ENCODE measurements at places on chromosomes 11 and 22.

GRCh38 chr11:36229091-36229705, 60.0 kb downstream of the COMMD9 start:
- DNase-seq = no peak

DNA sequence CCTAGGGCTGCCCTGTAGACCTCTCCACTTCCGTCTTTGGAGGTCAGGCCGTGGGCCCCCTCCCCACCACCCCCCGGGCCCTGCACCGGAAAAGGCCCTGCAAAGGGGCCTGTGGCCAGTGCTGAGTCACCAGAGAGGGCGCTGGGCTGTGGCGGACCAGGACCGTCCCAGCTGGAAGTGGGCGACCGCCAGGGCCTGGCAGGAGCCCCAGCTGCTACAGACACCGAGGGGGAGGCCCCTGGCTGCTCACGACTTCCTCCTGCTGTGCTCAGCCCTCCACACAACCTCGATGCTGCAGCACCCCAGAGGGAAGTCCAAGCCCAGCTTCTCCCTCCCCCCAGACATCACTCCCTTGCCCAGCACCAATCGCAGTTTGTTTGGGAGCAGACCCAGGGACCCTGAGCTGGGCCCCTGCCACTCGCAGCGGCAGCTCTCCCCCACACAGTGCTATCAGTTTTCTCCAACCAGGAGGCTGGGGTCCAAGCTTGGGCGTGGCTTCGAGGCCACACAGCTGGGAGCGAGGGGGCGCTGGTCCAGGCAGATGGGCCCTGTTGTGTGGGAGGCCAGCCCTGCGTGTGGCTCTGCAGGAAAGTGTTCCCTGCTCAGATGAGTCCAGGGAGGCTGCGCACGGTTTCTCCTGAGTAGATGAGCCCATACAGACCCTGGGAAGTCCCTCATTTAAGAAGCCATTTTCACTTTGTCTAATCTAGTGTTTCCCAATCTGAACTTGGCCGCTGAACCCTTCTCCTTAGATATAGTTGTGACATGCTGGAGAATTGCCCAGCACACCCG, 5.6 kb upstream of the SH3BP1 start:
- DNase-seq = peak; percentile 84

DNA sequence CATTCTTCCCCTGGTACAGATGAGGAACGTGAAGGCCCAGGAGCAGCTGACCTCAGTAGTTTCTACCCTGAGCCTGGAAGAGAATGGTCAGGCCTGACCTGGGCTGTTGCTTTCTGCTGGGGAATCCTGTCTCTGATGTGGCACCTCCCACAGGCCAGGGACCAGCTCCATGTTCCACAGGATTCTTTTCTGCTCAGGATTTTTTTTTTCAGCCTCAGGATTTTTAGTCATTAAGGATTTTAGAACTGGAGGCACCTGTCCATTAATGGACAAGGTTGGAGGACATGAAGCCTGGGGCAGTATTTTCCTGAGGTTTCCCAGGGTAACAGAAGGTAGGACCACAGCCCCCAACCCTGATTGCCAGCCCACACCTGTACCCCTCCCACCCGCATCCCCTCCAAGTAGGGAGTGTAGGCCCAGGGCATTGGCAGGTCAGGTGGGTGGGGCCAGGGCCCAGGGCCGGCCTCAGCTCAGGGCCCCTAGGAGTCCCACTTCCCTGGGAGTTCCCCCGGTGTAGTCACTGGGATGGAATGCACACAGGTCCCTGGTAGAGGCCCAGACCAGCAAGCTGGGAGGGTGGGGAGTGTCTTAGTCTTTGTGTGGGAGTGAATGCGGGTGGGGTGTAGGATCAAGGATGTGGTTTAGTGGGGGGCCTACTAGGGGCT, 16.1 kb downstream of the BIK start:
- peak; percentile 60 for DNase-seq

GRCh38 chr22:23532731-23533130, 47.4 kb downstream of the IGLL1 start:
- no peak for DNase-seq

GRCh38 chr11:99449345-99449744, 428.6 kb downstream of the CNTN5 start:
- DNase-seq = no peak

GRCh38 chr11:115672999-115673411, 168.8 kb upstream of the CADM1 start:
- DNase-seq = peak; percentile 57

GRCh38 chr11:111819161-111819828, 52.1 kb downstream of the ALG9 start:
- no peak for DNase-seq

DNA sequence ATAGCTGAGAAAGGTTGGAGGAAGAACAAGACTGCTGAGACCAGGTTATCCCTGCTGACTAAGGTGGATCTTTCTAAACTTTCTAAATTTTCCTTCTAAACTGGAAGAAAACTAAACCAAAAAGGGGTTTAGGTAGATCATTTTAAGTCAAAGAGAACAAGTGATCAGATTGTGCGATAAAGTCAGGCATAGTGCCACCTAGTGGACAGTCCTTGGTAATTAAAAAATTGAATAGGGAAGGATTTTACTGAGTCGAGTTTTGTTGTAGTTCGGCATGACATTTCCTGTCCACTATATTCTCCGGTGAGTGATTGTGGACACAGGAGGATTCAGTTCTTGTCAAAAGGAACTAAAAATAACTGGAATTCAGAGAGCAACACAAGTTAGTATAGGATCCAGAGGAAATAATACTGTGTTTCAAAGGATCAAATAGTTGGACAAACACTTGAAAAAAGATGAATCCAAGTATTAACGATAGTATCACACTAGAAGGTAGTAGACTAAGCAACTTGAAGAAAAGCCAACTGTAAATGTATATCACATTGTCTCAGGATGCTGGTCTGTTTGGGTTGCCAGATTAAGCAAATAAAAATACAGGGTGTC, 1236.4 kb downstream of the FAM181B start:
- no peak for DNase-seq

DNA sequence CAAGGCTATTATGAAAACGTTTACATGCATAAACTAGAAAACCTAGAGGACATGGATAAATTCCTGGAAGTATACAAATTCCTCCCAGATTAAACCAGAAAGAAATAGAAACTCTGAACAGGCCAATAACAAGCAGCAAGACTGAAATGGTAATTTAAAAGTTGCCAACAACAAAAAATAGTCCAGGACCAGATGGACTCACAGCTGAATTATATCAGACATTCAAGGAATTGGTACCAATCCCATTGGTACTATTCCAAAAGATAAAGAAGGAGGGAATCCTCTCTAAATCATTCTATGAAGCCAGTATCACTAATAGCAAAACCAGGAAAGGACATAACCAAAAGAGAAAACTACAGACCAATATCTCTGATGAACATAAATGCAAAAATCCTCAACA, 236.0 kb downstream of the DLG2 start:
- no peak for DNase-seq

DNA sequence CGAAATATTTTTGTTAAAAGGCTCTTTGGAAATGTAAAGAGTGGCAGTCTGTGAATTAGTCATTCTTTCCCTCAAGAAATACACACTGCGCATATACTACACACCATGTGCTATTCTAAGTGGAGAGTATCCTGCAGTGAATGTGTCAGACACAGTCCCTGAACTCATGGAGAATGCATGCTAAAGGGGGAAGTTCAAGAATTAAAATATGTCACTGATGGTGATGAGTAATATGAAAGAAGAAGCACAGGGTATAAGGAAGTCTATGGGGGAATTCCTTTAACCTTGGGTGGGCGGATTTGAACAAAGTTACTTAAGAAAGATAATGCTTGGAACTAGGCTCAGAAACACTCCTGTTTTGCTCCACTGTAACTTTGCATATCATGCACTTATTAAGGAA, 153.0 kb downstream of the LRRC4C start:
- DNase-seq = no peak

DNA sequence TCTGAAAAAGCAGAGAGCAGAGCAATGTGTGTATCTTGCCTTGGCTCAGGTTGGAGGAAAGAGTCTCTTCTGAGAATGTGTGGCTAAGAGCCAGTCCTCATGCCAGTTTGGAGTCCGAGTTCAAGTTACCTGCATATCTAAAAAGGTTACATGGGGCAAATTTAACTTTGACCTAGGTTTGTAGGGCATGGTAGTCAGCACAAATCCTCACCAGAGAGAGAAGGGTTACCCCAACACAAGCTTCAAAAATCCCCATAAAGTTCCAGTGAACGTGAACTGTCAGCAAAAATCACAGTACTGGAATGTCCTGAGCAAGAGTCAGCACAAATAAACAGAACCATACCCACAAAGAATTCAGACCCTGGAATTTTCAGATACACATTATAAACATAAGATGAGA, 13.8 kb downstream of the SDHD start:
- DNase-seq = no peak

DNA sequence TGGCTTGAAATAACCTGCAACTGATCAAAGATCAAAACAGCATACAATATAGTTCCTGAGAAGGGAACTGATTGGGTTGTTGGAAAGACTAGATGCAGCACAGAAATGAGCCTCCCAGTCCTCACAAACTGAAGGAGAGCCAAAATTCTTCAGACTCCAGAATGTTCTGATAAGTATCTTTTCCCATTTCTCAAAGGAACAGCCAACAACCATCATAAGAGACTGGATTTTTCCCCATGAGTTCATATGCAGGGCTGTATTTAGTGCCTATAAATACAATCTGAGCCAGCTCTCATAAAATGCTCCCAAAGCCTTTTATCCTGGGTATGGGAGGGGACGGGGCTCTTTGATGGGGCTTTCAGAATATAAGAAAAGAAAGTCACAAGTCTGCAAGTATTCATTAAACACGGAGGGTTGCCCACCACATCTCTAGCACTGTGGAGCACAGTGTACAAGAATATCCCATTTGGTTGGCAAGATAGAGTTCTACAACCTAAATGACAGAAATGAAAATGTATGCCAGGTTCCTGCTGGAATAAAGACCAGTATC, 50.7 kb upstream of the LYVE1 start:
- no peak for DNase-seq

DNA sequence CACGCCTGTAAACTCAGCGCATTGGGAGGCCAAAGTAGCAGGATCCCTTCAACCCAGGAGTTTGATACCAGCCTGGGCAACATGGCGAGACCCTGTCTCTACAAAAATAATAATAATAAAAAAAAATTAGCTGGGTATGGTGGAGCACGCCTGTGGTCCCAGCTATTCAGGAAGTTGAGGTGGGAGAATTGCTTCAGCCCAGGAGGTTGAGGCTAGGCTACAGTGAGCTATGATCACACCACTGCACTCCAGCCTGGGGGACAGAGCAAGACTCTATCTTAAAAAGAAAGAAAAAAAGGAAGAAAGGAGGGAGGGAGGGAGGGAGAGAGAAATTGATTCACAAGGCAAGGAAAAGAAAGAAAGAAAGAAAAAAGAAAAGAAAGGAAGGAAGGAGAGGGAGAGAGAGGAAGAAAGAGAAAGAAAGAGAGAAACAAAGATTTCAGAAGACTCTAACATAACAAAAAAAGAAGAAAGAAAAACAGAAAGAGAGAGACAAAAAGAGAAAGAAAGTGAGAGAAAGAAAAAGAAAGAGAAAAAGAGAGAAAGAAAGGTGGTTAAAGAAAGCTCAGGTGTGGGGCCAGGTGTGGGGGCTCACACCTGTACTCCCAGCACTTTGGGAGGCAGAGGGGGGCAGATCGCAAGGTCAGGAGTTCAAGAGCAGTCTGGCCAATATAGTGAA, 37.3 kb upstream of the MYH9 start:
- DNase-seq = no peak

GRCh38 chr22:42682113-42682851, 33.1 kb upstream of the CYB5R3 start:
- DNase-seq = no peak

GRCh38 chr11:45964911-45965389, 42.5 kb downstream of the LARGE2 start:
- DNase-seq = peak; percentile 71

- no peak for DNase-seq
Observed at GRCh38 chr11:64466115-64466718, 107.3 kb downstream of the RPS6KA4 start.

DNA sequence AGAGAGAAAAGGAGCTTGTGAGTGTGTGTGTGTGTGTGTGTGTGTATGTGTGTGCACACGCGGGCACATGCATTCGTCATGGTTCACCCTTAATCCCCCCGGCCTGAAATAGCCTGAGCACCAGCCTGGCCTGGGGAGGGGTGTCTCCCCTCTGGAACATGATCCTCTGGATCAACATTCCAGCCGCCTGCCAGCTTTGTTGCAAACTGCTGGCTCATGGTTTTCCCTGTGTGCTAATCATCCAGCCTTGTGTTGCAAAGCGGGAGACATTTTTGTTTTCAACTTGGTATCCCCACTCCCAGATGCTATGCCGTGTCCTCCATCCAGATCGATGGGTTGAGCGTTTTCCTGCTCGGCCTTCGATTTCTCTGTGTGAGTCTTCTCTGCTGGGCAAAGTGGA, 94.3 kb downstream of the FEZ1 start:
- DNase-seq = no peak

DNA sequence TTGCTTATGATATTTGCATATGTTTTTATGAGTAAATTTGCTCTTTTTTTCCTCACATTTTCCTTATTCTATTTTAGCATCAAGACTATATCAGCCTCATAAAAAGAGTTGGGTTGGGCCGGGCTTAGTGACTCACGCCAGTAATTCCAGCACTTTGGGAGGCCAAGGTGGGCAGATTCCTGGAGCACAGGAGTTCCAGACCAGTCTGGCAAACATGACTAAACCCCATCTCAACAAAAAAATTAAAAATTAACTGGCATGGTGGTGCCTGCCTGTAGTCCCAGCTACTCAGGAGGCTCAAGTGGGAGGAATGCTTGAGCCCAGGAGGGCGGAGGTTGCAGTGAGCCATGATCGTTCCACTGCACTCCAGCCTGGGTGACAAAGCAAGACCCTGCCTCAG, 148.8 kb upstream of the ANO5 start:
- no peak for DNase-seq

- DNase-seq = no peak
Observed at GRCh38 chr22:38657045-38657909, 839 bp downstream of the CBY1 start.

DNA sequence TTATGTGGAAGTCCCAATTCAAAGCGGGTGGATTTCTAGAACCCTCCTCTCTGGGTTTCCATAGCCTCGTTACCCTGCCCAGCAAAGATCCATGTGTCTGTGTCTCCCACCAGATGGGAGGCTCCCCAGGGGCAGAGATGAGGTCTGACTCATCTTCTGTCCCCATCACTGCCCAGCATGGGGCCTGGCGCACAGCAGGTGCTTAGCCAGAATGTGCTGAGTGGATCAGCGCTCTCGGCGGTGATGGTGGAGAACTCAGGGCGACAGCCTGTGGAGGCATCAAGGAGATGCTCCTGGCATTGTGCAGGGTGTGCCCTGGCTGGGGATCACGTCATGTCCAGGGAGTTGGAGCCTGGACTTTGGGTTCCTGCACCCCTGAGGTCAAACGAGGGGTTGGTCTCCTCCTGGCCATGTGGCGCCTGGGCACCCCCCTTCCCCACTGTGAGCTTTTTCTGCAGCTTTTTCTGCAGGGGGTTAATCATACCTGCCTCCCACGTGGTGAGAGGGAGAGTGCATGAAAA, 46.1 kb upstream of the RFPL3 start:
- DNase-seq = no peak

GRCh38 chr11:62273789-62274275, 3.9 kb downstream of the SCGB2A2 start:
- DNase-seq = no peak

GRCh38 chr11:20367313-20367948, 3.9 kb downstream of the HTATIP2 start:
- no peak for DNase-seq

- no peak for DNase-seq
Observed at GRCh38 chr11:111795334-111795985, 29.3 kb upstream of the PPP2R1B start.

GRCh38 chr22:46472722-46473016, 64.8 kb downstream of the CELSR1 start:
- DNase-seq = no peak

Data from ureter (tissue), 1 donor.